ENCODE measurements at places on chromosomes 12 and 14. TPM values are rescaled to one million over a fixed set of nuclear protein-coding genes. Genes with fewer than 3 reads are reported as not detected.

Gene GPR84
- total RNA-seq: not detected

Gene LRTM2
- not detected for total RNA-seq

Gene IAPP
- not detected for total RNA-seq

Gene NTF3
- 58.9 TPM for total RNA-seq

Gene PGF
- 41.1 TPM for total RNA-seq

Gene TMEM263
- 27.0 TPM for total RNA-seq

Gene ENDOU
- not detected for total RNA-seq

Gene TSHR
- total RNA-seq: not detected

Gene FOXA1
- total RNA-seq: not detected

Gene KRT1
- not detected for total RNA-seq

Gene IL22
- not detected for total RNA-seq

Gene SERPINA1
- total RNA-seq: 34.3 TPM

Gene MAP1LC3B2
- total RNA-seq: not detected

Gene ARHGEF25
- 47.8 TPM for total RNA-seq

Gene ADAMTS20
- total RNA-seq: not detected

Gene TCL1B
- not detected for total RNA-seq

Gene TMEM229B
- 5.5 TPM for total RNA-seq

Gene ACSM4
- total RNA-seq: not detected

Gene FKBP4
- 36.3 TPM for total RNA-seq

GRCh38 chr14:78701246-78701645, 531.1 kb downstream of the NRXN3 start:
- no peak for DNase-seq

DNA sequence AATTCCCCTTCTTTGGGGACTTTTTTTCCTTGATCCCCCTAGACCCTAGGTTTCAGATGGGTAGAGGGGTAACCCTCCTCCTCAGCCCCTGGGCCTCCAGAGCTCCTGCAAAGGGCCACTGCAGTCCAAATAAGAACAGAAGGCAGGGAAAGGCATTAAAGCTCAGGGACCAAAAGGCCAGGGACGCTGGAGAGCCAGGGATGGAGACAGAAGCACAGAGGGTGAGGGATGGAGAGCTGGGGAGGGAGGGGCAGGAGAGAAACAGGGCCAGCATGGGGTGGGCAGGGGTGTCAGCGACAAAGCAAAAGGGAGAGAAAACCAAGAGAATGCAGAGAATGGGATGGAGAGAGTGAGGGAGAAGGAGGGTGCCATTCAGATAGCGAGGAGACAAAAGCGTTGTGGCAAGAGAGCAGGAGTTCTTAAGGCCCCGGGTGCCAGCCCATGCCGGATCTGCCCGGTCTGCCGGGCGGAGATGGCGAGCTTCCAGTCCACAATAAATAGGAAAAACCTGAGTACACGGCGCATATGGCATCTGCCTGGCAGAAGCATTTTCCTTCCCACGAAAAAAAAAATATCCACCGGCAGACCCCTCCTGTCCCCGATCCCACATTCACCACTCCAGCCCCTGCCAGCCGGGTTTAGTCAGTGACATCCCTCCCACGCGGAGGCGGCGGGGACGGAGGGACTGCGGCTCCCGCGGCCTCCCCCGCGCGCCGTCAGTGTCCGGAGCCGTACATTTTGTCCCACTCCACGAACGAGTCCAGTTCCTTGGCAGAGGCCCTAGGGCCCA, 28.6 kb downstream of the FIGNL2 start:
- no peak for DNase-seq

GRCh38 chr12:6941267-6941666, 2.3 kb upstream of the RNU7-1 start:
- DNase-seq: no peak

GRCh38 chr12:56146492-56147460, 5.6 kb upstream of the MYL6B start:
- no peak for DNase-seq

- no peak for DNase-seq
These were observed 146.3 kb upstream of the KRAS start for GRCh38 chr12:25397001-25397400.

GRCh38 chr12:56957229-56958052, at the start of gene RDH16:
TSS of gene RDH16 (minus strand) at chr12:56957608. CDS start at chr12:56957462, 146 bp downstream.
- no peak for DNase-seq

DNA sequence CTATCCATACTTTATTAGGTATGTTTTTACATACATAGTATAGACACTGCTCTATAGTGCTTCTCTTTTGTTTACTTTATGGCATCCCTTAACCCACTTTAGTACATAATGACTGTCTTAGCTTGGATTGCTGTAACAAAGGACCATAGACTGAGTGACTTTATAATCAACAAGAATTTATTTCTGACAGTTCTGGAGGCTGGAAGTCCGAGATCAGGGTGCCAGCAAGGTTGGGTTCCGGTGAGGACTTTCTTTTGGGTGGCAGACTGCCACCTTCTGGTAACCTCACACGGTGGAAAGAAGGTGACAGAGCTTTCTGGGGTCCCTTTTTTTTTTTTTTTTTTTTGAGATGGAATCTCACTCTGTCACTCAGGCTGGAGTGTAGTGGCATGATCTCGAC, 48.6 kb upstream of the PPM1H start:
- DNase-seq: no peak

DNA sequence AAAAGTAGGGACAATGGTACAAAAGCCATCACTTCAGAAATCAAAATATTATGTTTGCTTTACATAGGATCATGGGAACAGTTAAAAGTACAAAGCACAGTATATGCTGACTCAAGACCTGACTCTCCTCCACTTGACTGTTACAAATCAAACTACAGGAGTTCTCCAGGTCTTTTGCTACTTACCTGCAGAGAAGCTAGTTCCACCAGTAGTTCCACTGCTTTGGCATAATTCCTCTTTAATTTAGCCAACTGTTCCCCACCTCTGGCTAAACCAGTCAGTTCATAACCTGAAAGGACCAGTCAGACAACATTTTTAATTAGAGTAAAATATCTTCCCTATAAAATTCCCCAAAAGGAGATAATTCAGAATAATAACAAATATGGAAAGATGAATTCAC, 14.0 kb downstream of the ATP6V1D start:
- DNase-seq: no peak

GRCh38 chr14:84453307-84453950, 1076.5 kb upstream of the FLRT2 start:
- no peak for DNase-seq

GRCh38 chr12:103801709-103802585, 39.1 kb downstream of the NT5DC3 start:
- no peak for DNase-seq

DNA sequence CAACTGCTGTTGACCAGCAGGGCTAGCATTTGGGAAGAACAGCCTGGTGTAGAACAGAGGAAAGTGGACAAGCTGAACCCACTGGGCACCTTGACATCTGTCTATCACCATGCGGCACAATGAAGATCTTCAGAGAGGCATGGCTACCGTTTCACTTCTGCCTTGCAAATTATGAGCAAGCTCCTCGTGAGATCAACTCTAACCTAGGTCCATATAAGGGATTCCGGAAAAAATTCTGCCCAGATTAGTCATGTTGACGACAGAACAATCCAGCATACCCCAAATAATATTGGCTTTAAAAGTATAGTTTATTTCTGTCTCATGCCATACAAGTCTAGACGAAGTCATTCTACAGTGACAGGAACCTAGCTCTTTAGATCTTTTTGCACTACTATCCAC, 91.6 kb upstream of the ATF7IP start:
- DNase-seq: no peak

GRCh38 chr14:33925235-33925634, 25.6 kb downstream of the EGLN3 start:
- no peak for DNase-seq

DNA sequence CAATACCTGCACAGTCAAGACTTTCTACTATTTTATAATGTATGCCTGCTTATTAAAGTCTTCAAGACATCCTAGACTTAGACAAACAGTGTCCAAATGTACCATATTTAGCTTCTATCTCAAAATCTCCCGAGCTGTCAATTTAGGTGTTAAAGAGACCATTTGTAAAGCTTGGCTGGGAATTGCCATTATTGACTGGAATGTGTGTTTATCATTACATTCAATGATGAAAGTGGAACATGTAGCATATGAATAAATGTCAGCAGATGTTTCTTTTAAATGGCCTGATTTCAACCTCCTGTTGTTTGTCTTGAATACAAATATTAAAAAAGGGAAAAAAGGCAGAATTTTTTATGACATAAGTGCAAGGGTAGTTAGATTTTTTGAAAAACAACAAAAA, 572.3 kb downstream of the PRKD1 start:
- DNase-seq: no peak

- DNase-seq: no peak
These were observed 38.0 kb upstream of the CCDC60 start for GRCh38 chr12:119296535-119296934.

- DNase-seq: no peak
These were observed 90.0 kb upstream of the MDM1 start for GRCh38 chr12:68422159-68422558.

DNA sequence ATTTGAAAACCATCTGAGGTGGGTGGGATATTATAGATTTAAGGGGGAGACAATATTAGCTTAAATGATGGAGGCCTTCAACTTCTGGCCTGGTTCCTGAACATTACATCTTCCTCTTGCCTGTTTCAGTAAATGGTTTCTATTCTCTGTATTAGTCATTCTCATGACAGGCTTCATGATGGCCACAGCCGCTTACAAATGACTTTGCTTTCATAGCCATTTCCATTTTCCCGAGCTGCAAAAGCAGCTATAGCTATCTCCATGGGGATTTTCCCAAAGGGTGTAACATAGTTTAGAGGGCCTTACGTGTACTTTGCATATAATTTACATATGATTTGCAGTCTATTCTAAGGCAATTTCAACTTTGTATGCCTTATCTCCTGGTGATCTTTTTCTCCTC, 121.8 kb downstream of the NRXN3 start:
- DNase-seq: no peak

GRCh38 chr14:35438910-35439713, 34.6 kb upstream of the NFKBIA start:
- no peak for DNase-seq

DNA sequence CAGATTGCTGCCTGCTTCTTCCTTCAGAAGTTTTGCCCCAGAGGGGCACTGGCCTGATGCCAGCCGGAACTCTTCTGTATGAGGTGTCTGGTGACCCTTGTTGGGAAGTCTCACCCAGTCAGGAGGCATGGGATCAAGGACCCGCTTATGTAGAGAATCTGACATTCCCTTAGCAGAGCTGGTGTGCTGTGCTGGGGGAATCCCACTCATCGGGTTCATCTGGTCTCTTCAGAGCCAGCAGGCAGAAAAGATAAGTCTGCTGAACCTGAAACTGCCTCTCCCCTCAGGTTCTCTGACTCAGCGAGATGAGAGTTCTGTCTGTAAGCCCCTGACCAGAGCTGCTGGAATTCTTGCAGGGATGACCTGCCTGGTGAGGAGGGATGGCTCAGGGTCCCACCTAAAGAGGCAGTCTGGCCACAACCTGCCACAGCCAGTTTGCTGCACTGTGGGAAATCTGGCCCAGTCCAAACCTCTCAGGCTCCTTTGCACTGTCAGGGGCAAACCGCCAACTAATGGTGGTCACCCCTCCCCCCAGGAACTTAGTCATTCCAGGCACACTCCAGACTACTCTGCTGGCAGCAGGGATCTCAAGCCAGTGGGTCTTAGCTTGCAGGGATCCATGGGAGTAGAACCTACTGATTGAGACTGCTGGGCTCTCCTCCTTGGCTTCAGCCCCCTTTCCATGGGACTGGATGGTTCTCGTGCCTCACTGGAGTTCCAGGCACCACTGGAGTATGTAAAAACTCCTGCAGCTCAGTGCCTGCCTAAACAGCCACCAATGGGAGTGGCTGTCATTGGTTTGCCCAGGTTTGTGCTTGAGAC, 4.1 kb downstream of the CLEC2D start:
- no peak for DNase-seq

DNA sequence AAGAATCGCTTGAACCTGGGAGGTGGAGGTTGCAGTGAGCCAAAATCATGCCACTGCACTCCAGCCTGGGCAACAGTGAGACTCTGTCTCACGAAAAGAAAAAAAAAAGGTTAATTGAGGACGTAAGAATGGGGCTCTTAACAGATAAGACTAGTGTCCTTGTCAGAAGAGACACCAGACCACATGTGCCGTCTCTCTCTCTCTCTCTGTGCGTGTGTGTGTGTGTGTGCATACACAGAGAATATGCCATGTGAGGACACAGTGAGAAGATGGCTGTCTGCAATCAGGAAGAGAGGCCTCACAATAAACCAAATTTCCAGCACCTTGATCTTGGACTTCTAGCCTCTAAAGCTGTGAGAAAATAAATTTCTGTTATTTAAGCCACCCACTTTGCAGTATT, 11.7 kb upstream of the ERC1 start:
- DNase-seq: no peak

DNA sequence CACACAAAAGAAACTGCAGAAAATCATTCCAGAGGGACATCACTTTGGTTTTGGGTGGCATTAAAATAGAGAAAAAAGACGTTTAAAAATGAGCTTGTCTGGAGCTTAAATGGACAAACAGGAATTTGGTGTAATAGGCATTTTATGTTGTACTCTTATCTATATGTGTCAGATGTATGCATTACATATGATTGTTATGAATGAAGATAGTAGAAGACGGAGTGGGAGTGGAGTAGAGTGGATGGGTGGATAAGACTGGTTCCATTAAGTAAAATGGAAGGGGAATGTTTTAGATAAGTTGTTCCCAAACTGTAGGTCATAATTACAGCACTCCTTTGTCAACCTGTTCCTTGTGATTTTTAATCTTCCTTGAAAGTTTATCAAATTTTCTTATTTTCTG, 1.9 kb downstream of the CCDC91 start:
- no peak for DNase-seq

- DNase-seq: no peak
These were observed 10.1 kb downstream of the KRT71 start for GRCh38 chr12:52542785-52543318.

- no peak for DNase-seq
These were observed 6.5 kb downstream of the WNT5B start for GRCh38 chr12:1635301-1636095.

- no peak for DNase-seq
These were observed 100.2 kb upstream of the EVL start for GRCh38 chr14:99964979-99965378.

- DNase-seq: no peak
These were observed 57.2 kb downstream of the PIWIL1 start for GRCh38 chr12:130394906-130395305.

GRCh38 chr14:88005050-88005481, at the start of gene GPR65:
TSS of gene GPR65 (plus strand) at chr14:88005135. CDS start at chr14:88010848, 5,713 bp downstream.
- no peak for DNase-seq

DNA sequence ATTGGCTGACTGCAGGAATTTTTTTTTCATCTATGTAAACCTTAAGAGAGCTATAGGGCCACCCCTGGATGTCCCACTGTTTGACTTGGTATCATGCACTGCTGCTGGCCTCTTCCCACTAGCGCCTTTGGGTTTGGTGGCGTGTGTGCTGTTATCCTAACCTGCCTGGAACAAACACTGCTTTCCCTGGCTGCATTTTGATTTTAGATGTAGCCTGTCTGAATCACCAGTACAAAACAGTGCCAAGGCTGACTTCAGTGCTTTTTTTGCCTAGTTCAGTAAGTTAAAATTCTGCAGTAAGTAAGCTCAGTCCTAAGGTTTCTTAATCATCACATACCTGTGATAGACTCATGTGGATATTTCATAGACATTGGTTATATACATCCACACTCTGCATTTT, 99.2 kb downstream of the EML1 start:
- DNase-seq: no peak

GRCh38 chr12:129903092-129903945, 506 bp downstream of the TMEM132D start:
- DNase-seq: no peak
